ENCODE measurements at places on chromosomes 4 and X.

DNA sequence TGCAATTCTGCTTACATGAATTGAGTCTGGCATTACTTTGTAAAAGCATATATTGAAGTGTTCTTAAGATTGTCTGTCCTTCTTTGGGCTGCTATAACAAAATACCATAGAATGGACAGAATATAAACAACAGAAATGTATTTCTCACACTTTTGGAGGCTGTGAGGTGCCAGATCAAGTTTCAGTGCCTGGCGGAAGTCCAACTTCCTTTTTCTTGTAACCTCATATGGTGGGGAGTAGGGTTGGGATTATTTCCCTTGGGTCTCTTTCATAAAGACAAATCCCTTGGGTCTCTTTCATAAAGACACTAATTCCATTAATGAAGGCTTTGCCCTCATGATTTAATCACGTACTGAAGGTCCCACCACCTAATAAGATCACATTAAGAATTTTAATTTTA, 199.3 kb upstream of the GRID2 start:
- DNase-seq = peak; percentile 31

DNA sequence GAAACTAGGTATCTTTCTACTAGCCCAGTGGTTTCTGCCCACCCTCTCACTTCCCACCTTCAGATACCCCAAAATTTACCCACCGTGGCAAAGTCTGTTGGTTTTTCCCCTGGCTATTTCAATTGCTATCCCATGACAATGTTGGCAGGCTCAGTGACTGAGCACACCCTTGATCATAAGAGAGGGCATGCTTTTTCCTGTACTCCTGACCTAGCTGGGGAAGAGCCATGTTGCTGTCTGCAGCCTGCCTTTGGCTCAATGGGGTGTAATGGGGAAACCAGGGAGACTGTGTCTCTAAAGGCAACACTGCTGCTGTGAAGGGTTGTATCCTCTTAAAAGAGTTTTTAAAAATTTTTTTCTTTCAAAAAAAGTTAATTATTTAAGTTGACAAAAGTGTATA, 90.4 kb upstream of the CITED1 start:
- DNase-seq = no peak

DNA sequence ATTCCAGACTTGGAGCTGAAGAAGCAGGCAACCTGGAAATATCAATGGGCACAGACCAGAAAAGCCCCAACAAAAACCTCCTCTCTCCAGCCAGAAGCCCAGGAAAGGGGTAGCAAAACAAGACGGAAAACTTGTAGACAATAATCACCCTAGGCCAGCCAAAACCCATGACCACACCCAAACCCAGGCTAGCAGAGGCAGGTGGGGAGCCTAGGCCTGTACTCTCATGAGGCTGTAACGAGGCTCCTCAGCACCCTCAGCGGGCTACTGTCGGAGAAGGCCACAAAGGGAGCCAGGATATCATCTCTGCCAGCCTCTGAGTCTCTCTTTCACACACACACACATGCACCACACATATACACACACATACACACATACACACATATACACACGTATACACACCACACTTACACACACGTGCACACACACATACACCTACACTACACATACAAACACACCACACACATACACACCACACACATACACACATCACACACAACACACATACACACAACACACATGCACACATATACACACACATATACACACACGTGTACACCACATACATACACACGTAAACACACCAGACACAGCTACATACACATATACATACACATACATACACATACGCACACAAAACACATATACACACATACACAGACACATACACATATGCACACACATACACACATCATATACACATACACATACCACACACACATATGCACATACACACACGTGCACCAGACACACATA, 90.6 kb downstream of the FHDC1 start:
- DNase-seq = no peak

- no peak for DNase-seq
Measured at GRCh38 chr4:4474476-4474875, 67.4 kb downstream of the STX18 start.

DNA sequence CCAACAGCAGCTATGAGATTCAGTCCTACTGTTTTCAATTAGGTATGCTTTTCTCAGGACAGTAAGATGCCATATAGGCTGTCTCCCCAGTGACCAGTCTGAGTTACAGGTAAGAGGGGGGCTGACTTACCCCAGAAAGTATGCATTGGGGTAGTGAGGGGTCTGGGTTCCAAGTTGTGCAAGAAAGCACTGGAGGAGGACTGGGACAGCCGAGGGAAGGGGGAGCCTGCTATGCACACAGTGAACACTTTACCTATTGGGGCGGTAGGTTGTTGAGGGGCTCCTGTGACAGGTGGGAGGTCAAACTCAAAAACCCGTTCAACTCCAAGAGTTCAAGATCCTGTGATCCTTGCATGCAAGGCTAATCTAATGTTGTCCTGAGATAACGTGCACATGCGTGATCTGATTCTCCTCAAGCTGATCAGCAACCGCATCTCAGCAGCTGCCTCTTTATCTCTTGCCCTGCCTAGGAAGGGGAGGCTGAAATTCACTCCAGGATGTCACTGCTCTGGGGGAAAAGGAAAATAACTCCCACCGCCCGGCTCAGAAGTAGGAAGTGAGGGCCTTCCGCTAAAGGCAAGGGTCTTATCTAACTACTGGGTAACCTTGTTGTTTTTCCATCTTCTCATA, 108.8 kb upstream of the KIT start:
- DNase-seq = no peak

- DNase-seq = no peak
Measured at GRCh38 chr4:173807347-173807746, 277.3 kb upstream of the HAND2 start.

Measured in NCI-H2171 (cell line).